Stimulated activated CD4-positive, alpha-beta T cell treated with anti-CD3 and anti-CD28 coated beads, Interleukin-1b, Interleukin-23, amount 100 ng/mL, for 48 hours (primary cell): ENCODE measurements at places on chromosomes 12 and 14.

DNA sequence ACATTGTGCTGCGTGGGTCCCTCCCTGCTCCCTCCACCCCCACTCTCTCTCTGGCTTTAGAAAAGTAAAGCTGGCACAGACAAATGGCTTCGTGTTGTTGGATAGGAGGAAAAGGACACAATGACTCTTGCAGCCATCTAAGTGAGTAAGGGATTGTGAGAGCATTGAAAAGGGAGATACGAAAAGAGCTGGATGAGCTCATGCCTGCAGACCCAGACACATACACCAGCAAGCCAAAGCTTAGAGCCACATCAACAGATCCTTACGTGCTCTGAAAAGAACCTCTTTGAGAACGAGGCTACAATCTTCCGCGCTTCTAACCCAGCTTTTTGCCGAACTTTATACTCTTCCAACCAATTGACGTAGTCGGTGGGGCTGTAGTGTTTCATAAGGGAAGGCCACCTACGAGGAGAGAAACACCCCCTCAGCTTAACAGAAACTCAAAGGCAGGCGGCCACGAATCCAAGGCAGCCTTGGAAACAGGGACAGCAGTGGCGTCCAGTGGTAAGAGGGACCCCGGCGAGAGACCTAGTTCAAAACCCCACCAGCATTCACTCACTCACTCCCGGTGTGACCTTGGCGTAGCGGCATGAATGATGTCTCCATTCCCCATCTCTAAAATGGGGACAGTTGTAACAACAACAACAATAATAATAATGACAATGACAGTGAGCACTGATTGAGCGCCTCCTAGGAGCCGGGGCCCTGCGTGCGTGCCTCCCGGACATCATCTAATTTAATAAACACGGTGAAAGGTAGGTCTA is 1.1 kb downstream of the FBXO21 start:
- DNase-seq = no peak

DNA sequence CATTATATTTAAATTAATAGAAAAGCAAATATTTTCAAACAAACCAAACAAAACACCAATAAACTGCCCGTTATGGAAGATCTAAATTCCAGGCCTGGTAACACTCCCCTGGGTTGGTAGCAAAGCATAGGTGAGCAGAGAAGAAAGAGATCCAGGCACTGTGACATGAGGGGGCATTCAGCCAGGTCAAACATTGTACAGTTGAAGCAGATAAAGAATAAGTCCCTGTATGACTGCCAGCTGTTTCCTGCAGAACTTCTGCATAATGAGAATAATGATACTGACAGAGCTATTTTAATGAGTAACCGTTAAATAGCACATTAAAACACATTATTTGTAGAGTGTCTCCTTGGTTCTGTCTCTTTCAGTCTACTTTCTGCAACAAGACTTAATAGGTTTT is 35.4 kb downstream of the SLC38A1 start:
- no peak for DNase-seq

- no peak for DNase-seq
Measured at GRCh38 chr12:58316926-58317325, 375.6 kb downstream of the ATP23 start.

GRCh38 chr14:55707365-55707804 is 127.4 kb downstream of the KTN1 start:
- DNase-seq = no peak

GRCh38 chr12:57029457-57029856 is 13.1 kb upstream of the TAC3 start:
- no peak for DNase-seq

DNA sequence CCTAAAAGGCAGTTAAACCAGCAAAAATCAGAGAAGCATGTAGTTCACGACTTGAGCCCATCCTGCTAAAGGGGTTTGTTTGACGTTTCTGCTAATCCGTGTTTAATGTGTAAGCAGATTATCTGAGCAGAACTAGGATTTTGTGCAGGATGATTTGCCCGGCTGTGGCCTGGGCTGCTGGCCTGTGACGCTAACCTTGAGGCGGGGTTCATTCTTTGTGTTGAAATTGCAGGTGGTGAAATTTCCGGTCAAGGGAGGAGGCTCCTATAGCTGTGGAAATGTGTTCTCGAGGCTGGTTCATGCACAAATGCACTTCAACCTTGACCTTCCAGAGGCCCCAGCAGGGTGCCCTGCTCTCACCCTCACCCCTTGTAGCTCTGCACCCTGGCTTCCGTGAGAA is 63.7 kb downstream of the SLC24A4 start:
- DNase-seq = no peak

GRCh38 chr12:41715256-41715655 is 429.4 kb downstream of the GXYLT1 start:
- DNase-seq = no peak

- DNase-seq = peak; percentile 29
Measured at GRCh38 chr14:99430491-99430890, 50.2 kb downstream of the SETD3 start.

GRCh38 chr12:109443794-109444193 is 33.3 kb downstream of the KCTD10 start:
- DNase-seq = no peak

GRCh38 chr12:51884676-51885229 is 3.1 kb upstream of the ANKRD33 start:
- DNase-seq = no peak

- DNase-seq = no peak
Measured at GRCh38 chr12:96198965-96199364, 4.8 kb downstream of the ELK3 start.

DNA sequence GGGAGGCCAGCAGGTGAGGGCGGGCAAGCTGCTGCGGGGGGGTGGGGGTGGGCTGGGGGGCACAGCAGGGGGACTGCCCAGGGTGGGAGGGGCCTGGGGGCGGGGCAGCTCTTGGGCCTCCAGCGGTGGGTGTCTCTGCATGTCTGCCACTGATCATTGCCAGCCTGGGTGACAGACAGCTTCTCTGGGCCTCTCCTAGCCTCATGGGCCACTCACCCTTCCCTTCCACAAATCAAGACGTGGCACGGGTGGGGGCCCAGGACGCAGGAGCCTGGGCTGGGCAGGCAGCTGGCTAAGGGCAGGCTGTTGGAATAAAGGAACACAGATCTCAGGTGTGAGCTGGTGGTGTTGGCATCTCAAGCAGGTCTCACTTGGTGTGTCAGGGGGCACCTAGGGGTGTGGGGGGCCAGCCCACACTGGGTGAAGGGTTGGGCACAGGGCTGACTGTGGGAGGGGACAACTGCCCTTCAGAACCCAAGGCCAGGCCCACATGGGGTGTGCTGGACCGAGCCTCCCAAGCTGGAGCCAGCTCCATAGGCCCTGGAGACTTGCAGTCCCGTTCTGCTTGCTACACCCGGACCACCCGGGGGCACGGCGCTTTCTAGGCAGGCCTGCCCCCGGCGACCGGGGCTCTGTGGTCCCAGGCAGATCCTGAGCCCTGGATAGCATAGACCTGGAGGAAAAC is 3.0 kb downstream of the TEDC1 start:
- DNase-seq = no peak

DNA sequence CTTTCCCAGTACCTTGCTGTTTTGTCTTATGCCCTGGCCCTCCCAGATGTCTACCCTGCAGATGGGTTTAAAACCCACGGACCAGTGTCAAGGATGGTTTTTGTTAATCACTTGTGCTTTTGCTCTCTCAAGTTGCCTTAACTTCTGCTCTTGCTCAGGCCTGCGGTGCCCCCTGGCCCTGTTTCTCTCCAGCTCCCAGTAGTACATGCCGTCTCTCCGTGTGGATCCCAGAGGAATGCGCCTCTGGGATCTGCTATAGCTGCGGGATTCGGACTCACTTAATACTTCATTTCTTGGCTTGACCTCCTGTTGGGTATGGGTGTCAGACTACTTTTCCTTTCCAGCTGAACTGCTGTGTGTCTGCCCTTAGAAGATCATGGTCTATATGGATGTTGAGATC is 14.5 kb downstream of the PLEKHG3 start:
- DNase-seq = no peak

- no peak for DNase-seq
Measured at GRCh38 chr12:108462686-108463085, 52.4 kb upstream of the FICD start.
